ENCODE measurements at places on chromosomes 3 and 15.

GRCh38 chr3:27581852-27582251 lies 97.7 kb upstream of the SLC4A7 start:
- DNase-seq = no peak

DNA sequence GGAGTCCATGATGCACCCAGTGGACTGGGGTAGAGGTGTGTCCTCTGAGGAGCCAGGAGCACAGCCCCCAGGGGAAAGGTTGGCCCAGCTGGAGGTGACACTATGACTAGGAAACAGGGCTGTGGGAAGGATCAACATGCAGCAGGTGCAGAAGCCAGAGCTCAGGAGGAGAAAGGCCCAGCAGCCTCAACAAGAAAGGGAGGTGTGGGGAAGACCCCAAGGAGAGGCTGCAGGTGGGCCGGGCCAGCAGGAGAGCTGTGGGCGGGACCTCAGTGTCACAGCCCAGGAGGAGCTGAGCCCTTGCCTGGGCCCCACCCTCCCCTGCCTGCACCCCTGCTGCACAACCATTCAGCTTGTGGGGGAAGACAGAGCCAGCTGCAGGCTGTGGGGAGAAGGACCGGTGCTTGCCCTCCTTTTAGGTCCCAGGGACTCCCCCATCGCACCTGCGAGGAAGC lies 18.4 kb upstream of the KLF13 start:
- no peak for DNase-seq

GRCh38 chr3:32249184-32249782 lies 10.8 kb downstream of the CMTM8 start:
- peak; percentile 90 for DNase-seq

- DNase-seq = no peak
These were observed 30.1 kb downstream of the SCG5 start for GRCh38 chr15:32671339-32672325.

- peak; percentile 65 for DNase-seq
These were observed 143.7 kb downstream of the NR1D2 start for GRCh38 chr3:24088782-24089181.

DNA sequence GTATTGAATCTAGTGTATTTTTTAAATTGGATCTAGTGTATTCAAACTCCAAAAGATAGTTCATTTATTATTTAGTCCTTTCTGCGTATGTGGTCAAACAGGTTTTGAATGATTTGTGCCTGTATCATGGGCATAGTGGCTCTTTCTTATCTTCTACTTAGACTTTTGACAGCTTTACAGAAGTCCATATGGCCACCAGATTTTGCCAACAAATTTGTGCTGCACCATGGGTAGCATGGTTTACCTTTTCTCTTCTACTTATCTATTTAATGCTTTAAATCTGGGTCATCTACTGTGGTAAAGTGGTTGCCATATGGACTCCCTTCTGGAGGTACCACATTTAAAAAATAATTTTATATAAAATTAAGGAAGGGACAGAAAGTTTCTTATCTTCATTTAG lies 66.9 kb upstream of the CADM2 start:
- no peak for DNase-seq

- no peak for DNase-seq
These were observed 126.9 kb downstream of the LRRK1 start for GRCh38 chr15:101045835-101046691.

All from ELR (cell line).